ENCODE measurements at places on chromosomes 2 and 18. TPM values are rescaled to one million over a fixed set of nuclear protein-coding genes. Genes with fewer than 3 reads are reported as not detected.

- DNase-seq, result no peak
These were observed 38.4 kb upstream of the APCDD1 start for GRCh38 chr18:10416065-10416464.

- DNase-seq, result no peak
These were observed 13.4 kb downstream of the NEDD4L start for GRCh38 chr18:58057291-58057965.

- no peak for DNase-seq
These were observed 464.1 kb downstream of the TGIF1 start for GRCh38 chr18:3914109-3914508.

Gene ANO7
- 3.2 TPM for polyA plus RNA-seq

GRCh38 chr2:109386004-109386695 is 227.6 kb downstream of the SEPTIN10 start:
- no peak for DNase-seq

DNA sequence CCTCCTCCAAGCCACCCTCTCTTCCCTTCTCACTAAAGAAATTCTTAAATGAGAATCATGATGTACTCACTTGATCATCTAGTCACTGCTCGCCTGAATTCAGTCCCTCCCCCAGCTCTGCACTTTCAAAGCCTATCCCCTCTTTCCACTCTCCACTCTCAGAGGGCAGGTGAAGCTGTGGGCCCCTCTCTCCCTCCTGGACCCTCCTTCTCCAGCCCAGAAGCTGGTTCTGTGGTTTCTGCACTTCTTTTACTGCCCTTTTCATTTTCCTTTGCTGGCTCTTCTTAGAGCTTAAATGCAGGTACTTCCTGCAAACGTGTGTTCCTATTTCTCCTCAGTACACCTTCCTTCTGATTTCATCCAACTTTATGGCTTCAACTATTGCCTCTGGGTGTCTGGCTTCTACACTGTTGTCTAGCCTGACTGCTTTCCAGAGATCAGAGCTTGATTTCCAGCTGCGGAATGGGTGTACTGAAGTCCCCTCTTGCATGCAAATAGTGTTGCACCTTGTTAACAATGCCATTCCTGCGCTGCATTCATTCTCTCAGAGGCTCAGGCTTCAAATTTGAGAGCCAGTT is 15.3 kb upstream of the TXNDC2 start:
- DNase-seq, result no peak

- DNase-seq, result no peak
These were observed 98.7 kb downstream of the TCF4 start for GRCh38 chr18:55489034-55489986.

Data from H1 (cell line).